Renal pelvis (tissue), 12 donors: ENCODE measurements at places on chromosomes 7 and 10. TPM values are rescaled to one million over a fixed set of nuclear protein-coding genes. Genes with fewer than 3 reads are reported as not detected.
A peak's percentile ranks its signal among the peaks of the same experiment; 100 is the strongest.

DNA sequence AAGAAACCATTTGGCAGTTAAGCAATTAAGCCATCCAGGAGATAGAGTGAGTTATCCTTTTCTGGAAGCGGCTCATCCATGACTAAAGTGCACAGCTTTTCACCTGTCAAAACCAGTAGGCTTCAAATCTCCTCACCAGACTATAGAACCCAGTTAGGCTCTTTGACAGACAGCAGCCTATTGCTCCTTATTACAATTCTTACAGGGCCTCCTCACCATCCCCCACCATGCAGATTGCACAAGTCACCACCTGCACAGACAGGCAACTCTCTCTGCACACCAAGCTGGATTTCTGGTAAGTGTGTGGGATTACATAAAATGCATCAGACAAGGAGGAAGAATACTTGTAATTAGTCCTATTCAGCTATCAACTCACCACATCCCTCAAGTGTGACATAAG is 301.6 kb downstream of the SNX13 start:
- no peak for DNase-seq

DNA sequence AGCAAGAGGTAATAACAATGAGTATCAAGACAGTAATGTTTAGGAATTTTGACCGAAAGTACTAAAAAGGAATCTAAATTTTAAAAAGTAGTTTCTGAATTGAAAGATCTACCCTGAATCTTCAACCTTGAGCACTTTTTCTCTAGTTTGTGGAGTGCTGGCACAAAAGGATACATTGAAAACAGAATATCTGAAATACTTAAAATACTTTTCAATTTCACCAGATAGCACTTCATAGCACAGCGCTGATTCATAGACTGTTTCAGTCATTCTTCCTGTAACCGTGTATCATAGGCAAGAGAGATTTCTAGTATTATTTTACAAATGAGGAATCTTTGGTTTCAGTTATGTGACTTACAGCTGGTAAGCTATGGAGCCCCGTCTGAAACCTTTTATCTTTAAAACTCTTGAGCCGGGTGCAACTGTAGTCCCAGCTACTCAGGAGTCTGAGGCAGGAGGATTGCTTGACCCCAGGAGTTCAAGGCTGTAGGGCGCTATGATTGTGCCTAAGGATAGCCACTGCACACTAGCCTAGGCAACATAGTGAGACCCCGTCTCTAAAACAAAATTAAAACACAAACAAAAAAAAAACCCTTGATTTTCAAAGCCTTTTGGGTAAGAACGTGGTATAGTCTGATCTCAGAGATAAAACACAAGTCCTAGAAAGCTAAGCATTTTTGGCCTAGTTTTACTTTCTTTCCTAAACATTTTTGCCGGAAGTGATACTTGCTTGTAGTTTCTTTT is 35.1 kb downstream of the FHIP2A start:
- DNase-seq, result no peak

DNA sequence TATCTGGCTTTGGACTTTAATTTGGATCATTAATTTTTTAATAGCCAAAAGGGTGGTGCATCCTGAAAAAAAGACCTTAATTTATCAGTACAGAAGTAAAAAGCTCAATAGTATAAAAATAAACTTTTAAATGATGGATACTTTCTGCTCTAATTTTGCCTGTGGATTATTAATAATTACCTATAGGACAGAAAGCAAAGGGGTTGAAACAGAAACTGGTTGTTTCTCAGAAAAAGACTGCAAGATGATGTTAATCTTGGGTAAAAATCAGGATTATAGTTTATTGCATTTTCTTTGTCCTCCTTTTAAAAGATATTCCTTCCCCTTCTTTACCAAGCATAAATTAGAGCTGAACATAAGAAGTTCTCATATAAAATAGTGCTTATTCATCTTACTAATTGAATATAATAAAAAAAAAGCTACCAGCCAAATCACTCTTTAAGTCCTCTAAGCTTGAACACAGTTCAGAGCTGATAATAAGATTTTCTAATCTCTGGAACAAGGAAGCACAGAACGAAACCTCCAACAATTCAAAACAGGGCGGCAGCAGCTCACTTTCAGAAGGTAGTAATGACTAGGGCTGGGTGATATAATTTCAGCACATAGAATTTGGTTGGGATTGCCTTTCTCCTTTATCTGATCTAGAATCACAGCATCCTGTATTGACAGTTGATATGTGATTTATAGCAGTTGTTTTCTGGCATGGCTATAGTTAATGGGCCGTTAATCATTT is 8.1 kb upstream of the GPR85 start:
- no peak for DNase-seq

Gene BTBD16
- 0.37 TPM for polyA plus RNA-seq

- DNase-seq, result no peak
Observed at GRCh38 chr10:114779803-114780576, 41.6 kb upstream of the FHIP2A start.

Gene AKR1C2
- 9.2 TPM for polyA plus RNA-seq

GRCh38 chr10:114605155-114605797 is 52.8 kb downstream of the ABLIM1 start:
- DNase-seq, result peak; percentile 61

GRCh38 chr10:43123361-43124093 is 14.7 kb upstream of the CSGALNACT2 start:
- DNase-seq, result no peak

- peak; percentile 21 for DNase-seq
Observed at GRCh38 chr7:96135241-96135640, 186.7 kb downstream of the SLC25A13 start.

Gene PRXL2A
- 119 TPM for polyA plus RNA-seq

- no peak for DNase-seq
Observed at GRCh38 chr7:114787556-114787955, 134.3 kb upstream of the MDFIC start.

Gene TLX1
- not detected for polyA plus RNA-seq

Gene PNLIPRP2
- not detected for polyA plus RNA-seq

GRCh38 chr7:131108212-131108940 is 219.3 kb upstream of the MKLN1 start:
- no peak for DNase-seq

DNA sequence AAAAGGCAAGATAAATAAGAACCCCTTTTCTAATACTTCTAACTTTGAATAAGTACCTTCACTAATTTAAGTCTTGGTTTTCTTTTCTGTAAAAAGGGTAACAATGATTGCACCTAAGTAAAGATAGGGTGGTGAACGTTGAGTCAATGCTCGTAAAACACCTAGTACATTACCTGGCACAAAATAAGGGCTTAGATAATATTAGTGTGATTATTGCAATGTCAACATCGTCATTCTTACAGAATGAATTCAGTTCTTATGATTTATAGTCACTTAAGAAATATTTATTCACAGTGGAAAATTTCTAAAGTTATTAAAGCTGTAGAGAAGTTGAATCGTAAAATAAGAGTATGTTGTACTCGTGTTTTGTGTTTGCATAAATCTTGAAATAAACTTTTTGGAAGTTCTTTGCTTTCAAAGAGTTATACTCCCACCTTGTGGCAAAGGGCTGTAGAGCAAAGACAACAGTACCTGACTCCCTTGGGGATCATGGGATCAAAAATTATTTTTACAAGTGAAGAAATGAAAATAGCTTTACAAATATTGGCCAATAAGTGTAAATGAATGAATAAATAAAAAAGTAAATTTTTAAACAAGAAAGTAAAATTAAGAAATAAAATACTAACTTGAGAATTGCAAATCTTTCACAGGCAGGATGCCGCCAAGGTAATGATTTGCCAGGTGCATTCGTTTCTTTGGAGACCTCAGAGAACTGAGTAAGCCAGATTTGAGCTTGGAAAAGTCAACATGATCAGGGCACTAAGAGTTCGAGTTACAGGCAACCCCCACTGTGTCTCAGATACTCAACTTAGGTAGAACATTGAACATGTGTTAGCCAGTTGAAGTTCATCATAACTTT is 285.8 kb upstream of the CACNA2D1 start:
- peak; percentile 43 for DNase-seq

GRCh38 chr7:131527456-131527855 is 29.0 kb downstream of the PODXL start:
- DNase-seq, result no peak

Gene TAS2R5
- polyA plus RNA-seq, result 10.0 TPM

GRCh38 chr7:82284936-82285519 is 158.5 kb downstream of the CACNA2D1 start:
- no peak for DNase-seq

Gene CPA2
- polyA plus RNA-seq, result 0.58 TPM

DNA sequence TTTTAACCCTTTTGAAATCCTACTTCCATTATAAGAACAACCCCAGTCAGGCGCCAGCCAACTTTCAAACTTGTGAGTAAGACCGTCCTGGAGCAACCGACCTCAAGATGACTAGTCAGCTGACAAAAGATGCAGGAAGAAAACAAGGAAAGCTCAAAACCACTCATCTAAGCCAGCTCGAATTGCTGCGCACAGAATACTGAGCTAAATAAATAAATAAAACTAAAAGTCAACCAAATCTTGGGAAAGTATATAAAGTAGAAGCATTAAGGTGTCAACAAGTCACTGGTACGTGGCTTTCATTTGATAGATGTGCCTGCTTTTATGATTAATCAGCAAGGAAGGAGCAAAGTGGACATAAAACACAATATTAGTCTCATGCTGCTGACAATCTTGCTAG is 1269.8 kb downstream of the XPNPEP1 start:
- no peak for DNase-seq
